RPMI7951 (cell line): ENCODE measurements at places on chromosomes 16 and 17. TPM values are rescaled to one million over a fixed set of nuclear protein-coding genes. Genes with fewer than 3 reads are reported as not detected.
A peak's percentile ranks its signal among the peaks of the same experiment; 100 is the strongest.

MYH8 gene
- total RNA-seq: not detected in 2 replicates

C17orf100 gene
- total RNA-seq: 0.12 and 0.39 TPM in 2 replicates

- DNase-seq: no peak
Measured at GRCh38 chr17:3034578-3034920, 28.9 kb downstream of the OR1D5 start.

- no peak for DNase-seq
Measured at GRCh38 chr17:76834870-76835269, 33.3 kb upstream of the MGAT5B start.

DNA sequence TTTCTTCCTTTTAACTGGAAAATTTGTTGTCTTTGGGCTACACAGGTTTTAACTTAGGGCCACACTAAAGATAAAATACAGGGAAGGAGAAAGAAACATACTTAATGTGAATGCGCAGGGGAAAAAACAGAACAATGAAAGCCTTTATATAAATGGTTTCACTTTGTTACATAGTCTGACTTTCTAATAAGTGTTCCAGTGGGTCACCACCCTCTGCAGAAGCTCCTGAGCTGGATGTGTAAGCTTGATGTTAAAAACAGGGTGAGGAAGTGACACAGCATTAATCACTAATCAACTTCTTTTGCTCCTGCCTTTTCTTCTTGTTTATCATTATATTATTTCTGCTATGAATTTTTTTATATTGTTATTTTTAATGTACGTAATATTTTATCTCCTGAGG, 445.6 kb upstream of the CA10 start:
- no peak for DNase-seq

DNA sequence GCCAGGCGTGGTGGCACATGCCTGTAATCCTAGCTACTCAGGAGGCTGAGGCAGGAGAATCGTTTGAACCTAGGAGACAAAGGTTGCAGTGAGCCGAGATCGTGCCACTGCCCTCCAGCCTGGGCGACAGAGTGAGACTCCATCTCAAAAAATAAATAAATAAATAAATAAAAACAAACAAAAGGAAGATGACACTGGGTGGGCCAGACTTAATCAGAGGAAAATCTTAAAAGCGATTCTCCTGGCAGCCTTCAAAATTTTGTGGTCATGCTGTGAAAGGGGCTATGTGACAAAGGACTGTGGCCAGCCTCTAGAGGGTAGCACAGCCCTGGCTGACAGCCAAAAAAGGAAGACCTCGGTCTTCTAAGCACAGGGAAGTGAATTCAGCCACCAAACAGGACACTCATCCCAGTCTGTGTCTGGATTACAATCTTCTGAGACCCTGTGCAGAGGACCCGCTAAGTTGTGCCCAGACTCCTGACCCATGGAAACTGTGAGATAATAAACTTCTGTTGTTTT, 391.1 kb downstream of the CNTNAP4 start:
- no peak for DNase-seq

DNA sequence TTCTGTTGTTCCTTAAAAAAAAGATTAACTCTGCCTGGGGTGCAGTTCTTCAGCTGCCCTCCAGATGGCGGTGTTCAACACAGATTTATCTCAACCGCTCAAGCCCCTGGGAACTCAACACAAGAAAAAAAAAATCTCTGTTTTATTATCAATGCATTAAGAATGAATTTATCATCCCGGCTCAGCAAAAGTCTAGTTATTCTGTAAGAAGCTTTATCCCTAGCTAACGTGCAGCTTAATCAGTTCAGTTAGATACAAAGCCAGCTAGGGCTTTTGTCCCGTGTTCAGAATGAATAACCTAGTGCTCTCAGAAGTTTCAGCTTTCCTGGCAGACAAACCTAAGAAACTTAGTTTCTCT, 475.9 kb upstream of the CCL2 start:
- DNase-seq: peak; percentile 54

- DNase-seq: no peak
Measured at GRCh38 chr17:4184811-4185210, 41.8 kb downstream of the CYB5D2 start.

GRCh38 chr16:56513972-56514371, 5.9 kb downstream of the BBS2 start:
- DNase-seq: peak; percentile 67
